ENCODE measurements at places on chromosomes 2 and 18.

DNA sequence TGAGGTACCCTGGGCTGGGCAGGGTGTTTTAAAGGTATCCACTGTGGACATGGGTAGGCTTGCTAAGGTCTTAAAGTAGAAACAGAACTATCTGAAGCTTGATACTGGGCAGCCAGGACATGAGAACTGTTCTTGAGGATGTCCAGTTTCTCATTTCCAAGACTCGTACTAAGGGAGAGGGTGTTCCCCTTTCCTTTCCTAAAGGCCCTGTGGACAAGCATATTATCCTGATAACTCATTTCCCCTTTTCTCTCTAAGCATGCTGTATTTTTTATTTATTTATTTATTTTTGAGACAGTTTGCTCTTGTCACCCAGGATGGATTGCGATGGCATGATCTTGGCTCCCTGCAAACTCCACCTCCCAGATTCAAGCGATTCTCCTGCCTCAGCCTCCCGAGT, 273.6 kb downstream of the PRKCE start:
- no peak for DNase-seq

GRCh38 chr2:146246736-146247523, 1597.9 kb upstream of the ACVR2A start:
- DNase-seq: no peak

DNA sequence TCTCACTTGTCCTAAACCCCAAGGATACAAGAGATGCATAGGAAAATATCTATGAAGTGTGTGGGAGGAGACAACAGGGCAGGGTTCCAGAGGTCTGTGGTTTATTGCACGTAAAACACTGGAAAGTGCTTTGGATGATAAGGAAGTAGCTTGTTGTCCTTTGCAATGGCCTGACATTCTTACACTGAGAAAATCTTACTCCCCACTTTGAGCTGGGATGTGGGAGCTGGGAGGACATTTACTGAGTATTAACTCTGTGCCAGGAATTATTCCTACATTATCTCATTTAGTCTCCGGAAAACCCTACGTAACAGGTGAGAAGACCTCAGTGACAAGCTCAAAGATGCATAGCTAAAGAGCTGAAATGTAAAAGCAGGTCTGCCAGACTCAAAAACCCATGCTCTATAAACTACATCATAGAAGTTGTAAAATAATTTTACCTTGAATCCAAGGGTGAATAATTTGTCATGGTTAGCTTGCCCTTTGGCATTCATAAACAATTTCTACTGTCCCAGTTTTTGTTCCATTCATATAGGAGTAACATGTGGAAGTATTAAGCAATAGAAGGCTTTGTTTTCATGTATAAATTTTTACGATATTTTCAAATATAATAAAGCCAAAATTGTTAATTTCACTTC, 9.2 kb upstream of the GALNT3 start:
- DNase-seq: no peak

- DNase-seq: peak; percentile 100
These were observed at the start of gene RBFA for GRCh38 chr18:80034068-80034851. Gene RBFA, plus strand, starts transcription at chr18:80034434. Its CDS starts 62 bp downstream, at chr18:80034496.

DNA sequence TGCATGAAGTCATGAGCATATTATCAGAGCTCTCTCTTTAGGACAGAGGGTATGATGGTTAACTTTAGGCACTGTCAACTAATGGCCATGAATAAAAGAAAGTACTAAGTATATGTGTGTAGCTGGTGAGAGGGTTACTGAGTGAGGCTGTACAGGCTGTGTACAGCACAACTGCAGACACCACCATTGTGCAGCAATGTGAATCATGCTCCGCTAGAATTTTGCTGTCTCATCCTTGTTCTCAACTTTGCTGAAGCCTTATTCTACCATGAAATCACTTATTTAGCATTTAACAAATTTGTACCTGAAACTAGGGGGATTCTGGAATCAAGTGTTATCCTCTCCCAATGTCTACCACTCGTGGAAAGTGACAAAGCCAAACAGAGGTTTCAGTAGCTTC, 414.9 kb downstream of the PLCL1 start:
- no peak for DNase-seq

DNA sequence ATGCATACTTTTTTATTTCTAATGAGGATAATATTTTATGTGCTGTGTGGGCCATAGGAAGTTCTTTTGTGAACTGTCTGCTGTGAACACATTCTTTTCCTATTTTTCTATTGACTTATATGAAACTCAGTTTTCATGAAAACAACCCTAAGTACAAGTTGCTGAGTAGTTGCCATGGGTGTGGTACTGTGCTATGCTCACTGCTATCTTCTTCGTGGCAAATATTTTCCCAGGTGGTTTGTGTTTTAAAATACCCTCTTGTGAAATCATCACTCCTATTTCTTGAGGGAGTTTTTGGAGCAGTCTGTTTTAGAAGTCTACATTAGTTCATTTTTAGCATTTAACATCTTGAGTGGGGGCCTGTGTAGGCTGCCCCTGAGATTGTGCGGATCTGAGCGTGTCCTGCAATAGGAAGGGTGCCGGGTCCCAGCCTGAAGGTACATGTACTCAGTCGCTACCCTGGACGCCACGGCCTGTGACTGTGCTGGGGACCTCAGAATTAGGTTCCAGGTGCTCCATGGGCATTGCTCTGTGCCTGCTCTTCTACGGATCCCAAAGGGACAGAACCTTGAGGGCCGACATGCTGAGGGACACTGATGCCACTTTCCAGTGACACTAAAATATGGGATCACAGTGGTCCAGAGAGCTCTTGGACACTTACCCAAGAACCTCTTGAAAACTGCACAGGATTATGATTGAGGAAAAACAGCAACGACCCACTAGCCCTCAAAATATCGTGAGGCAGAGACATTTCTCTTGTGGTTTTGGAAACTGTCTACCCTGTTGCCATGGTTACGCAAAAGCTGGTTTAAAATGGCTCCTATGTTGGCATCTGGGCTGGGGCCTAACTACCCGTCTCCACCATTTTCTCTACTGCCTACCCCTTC, 480.4 kb downstream of the TGIF1 start:
- no peak for DNase-seq

DNA sequence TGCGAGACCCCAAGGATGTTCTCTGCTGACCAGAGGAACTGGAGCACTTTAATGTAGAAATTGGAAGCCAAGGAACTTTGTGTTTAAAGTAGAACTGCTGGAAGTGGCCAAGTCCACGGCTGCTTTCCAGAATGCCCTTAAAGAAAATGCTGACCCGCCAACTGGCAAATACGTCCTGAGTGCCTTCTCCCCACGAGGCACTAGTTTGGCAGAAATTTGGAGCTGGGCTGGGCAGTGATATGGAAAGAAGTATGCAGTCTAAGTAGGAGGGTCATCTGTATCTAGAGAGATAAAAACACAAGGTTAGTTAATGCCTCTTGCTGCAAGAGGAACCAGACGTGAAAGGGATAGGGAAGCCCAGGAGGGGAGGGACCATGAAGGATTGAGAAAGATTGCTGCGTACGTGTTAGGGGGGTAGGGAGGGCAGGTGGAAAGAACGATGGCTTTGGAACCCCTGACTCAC, 59.3 kb upstream of the RFX8 start:
- no peak for DNase-seq

DNA sequence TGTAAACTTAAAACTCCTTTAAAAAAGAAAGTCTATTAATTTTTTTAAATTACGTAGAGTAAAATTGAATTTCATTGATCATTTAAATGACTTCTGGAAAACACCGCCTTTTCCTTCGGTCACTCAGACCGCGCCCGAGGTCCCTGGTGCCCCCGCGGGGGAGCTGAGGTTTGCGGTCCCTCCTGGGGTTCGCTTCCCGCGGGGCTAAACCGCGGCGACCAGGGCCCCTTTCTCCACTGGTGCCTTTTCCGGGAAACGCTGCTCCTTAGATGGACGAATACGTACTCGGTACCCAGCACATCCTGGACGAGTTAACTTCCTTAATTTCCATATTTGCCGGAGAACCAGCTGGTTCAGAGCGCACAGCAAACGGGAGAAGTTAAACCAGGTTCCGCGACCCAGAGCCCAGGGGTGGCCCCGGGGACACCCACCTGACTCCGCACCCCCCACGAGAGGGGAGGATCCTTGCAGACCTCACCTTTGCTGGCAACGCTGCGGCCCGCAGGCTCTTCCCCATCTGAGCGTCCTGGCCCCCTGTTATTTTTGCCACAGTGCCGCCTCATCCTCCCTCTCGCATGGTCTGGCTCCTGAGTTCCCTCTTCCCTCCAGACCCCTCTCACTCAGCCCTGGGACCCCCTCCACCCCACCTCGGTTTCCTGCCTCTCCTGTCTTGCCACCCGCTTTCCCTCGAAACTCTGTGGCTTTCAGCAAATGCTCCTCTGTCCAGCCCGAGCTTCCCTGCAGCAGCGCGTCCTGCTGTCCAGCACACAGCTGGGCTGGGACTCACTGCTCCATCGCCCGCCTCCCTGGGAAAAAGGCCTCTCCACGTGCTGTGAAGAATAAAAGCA, 420.0 kb upstream of the MYT1L start:
- DNase-seq: no peak

GRCh38 chr2:86542814-86543213, 20.4 kb downstream of the CHMP3 start:
- DNase-seq: no peak

- DNase-seq: peak; percentile 95
These were observed 114.0 kb downstream of the FAM210A start for GRCh38 chr18:13612196-13612997.

DNA sequence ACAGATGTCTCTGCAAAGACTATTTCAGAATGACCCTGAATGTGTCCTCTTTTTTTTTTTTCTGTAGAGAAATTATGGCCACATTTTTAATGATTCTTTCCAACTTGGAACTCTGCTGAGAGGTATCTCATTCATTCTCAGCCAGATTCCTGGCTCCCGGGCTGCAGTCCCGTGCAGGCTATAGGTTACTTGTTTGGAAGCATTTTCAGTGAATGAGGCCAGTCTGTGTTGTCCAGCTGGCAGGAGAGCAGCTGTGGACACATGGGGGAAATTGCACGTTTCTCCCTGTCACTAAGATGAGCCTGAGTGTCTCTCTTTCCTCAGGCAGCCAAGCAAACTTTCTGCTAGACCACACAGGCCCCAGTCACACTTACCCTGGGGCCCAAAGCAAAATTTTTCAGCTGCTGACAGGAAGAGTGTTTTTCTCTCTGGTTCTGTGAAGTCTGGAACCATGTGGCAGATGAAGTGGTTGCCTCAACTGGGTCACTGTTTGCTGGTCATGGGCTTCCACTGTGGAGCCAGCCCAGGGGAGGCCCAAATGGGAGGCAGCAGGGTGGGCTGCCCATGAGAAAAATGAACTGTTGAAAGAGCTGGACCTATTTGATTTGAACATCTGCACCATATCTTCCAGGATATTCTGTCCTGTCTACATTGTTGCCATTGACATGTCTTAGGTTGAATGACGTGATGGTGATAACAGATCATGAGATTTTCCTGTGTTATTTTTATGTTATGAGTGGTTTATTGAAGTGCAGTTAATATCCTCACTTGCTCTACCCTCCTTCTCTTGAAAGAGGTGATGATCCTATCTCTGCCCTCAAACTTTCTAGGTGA, 431.2 kb downstream of the LPIN1 start:
- DNase-seq: no peak

- peak; percentile 70 for DNase-seq
These were observed 7.6 kb upstream of the LPIN1 start for GRCh38 chr2:11738589-11739436.

- DNase-seq: no peak
These were observed 17.7 kb upstream of the GALNT3 start for GRCh38 chr2:165811592-165812370.

DNA sequence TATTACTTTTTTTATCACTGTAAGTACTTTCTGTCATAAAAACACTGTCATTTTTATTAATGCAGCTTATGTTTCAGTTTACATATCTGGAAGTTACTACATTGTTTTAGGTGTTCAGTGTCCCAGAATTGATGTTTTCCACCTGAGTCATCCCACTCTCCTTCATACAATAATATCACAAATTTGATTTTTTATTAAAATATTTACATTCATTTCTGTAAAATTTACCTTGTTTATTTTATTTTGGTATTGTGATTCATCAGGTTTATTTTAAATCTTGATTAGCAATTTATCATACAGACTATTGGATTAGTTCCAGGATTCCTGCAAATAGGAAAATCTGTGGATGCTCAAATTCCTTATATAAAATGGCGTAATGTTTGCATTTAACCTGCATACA, 1662.9 kb downstream of the SUCLG1 start:
- DNase-seq: no peak

- DNase-seq: no peak
These were observed 22.5 kb upstream of the TRAPPC8 start for GRCh38 chr18:31965316-31965970.

- no peak for DNase-seq
These were observed 149.3 kb downstream of the EHBP1 start for GRCh38 chr2:62854600-62855514.

GRCh38 chr2:946073-946948, 4.3 kb upstream of the SNTG2 start:
- DNase-seq: no peak

- DNase-seq: no peak
These were observed 92.8 kb upstream of the TAF1B start for GRCh38 chr2:9750224-9751215.

DNA sequence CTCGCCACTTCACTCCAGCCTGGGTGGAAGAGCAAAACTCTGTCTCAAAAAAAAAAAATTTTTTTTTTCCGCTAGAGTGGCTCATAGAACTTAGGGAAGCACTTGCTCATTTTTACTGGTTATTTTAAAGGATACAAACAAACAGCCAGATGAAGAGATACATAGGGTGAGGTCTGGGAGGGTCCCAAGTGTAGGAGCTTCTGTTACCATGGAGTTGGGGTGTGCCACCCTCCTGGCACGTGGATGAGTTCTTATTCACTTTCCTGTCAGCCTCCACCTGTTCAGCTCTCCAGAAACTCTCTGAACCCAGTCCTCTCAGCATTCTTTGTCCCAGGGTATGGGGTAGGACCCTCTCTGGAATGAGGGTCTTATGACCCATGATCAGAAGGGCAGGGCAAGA, 4.9 kb upstream of the MAT2A start:
- DNase-seq: no peak

- DNase-seq: no peak
These were observed 49.0 kb upstream of the ATIC start for GRCh38 chr2:215262741-215263362.

- DNase-seq: no peak
These were observed 23.9 kb downstream of the SNTG2 start for GRCh38 chr2:974502-974901.

DNA sequence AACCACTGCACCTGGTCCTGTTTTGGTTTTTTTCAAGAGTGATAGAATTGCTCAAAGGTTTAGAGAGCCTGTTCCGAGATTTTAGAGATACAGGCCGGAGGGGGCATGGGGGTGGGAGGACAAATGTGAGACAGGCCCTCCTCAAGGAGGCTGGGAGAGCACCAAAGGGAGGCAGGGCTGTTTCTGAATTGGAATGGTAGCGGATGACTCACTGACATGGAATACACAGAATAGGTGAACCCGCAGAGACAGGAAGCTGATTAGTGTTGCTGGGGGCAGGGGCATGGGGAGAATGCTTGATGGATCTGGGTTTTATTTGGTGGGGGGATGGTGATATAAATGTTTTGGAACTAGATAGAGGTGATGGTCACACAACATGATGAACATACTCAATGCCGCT, 111.0 kb upstream of the MGAT5 start:
- no peak for DNase-seq
